ENCODE measurements at places on chromosomes 6 and 20.
A peak's percentile ranks its signal among the peaks of the same experiment; 100 is the strongest.

GRCh38 chr20:57439432-57439831, 48.2 kb downstream of the RBM38 start:
- no peak for DNase-seq

GRCh38 chr6:153947808-153948447, 91.1 kb upstream of the OPRM1 start:
- DNase-seq, result peak; percentile 55

DNA sequence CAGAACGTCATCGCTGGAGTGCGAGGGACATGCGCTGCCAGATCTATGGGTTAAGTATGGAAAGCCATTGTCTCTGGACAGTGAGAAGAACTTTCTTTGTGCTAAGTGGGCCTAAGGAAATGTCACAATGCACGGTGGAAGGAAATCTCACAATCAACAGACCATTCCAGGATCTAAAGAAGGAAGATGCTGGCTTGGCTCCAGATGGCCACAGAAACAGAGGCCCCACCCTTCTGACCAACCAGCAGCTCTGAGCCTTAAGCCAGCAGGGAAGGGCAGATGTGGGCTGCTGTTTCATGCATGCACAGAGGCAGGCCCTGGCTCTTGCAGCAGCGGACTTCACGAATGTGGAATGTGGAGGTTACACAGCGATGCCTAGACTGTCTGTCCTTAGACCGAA, 156.3 kb downstream of the SOBP start:
- DNase-seq, result no peak

- DNase-seq, result no peak
Measured at GRCh38 chr6:138719011-138719635, 54.4 kb upstream of the CCDC28A start.

Data from SK-N-MC (cell line).